ENCODE measurements at places on chromosomes 5 and 9.

DNA sequence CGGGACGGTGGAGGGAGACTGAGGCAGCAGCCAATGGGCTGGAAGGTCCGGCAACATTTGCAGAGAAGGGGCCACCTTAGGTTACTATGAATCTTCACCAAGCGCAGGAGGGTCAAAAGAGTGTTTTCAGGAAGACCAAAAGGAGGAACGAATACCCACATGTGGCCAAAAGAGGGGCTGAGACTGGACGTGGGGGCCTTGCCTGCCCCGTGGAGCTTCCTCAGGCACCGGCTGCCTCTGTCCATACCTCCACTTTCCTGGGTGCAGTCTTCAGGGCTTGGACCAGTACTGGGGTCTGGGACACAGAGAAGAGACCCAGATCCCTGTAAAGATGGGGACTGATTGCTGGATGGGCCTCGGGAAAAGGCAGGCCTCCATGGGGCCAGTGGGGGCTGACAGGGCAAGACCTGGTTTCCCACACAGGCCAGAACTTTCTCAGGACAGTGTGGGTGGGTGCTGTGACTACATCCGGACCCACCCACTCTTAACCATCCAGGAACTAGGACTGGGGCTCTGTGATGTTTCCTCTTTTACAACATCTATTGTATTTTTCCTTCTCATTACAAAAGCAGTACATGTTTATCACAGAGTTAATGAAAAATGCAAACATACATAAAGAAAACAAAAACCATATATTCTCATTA, 294.7 kb downstream of the ZSWIM6 start:
- DNase-seq = no peak

GRCh38 chr5:150333400-150333799, 24.1 kb upstream of the TCOF1 start:
- DNase-seq = no peak

DNA sequence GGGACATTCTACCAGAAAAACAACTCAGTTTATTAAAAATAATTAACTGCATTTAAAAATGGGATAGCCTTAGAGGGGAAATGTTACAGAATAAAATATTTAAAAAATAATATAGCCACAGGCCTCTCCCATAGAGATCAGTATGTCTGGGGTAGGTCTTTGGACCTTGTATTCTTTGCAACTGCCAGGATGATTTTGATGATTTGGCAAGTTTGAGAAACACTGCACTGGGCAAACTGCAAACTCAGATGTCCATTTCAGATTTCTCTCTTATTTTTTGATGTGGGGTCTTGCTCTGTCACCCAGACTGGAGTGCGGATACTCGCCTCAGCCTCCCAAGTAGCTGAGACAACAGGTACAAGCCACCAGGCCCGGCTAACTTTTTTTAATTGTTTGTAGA, 24.9 kb upstream of the CCNO start:
- no peak for DNase-seq

DNA sequence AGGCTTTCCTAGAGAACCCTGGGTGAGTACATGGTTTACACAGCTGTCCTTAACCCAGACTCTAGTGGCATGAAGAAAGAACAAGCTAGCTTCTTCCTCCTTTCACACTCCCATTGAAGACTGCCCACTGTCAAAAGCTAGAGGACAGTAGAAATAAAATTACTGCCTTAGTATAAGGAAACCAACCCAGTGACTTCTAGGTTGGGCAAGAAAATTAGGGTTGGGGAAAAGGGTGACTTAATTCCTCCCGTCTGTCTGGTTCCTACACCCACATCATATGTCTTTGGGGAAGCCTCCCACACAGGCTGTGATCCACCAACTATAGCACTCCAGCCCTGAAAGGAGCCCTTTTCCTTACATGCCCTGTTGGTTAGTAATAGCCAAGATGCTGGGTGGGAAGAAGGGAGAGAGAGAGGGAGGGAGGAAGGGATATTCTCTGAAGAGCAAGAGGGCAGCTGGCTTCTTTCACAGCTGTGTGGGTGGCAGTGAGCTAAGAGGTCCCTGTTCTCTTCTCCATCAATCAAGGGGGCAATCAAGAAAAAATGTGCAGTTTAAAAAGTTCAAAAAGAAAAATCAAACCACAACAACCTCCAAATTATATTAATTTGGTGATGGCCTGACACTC, 21.7 kb downstream of the HBEGF start:
- no peak for DNase-seq

DNA sequence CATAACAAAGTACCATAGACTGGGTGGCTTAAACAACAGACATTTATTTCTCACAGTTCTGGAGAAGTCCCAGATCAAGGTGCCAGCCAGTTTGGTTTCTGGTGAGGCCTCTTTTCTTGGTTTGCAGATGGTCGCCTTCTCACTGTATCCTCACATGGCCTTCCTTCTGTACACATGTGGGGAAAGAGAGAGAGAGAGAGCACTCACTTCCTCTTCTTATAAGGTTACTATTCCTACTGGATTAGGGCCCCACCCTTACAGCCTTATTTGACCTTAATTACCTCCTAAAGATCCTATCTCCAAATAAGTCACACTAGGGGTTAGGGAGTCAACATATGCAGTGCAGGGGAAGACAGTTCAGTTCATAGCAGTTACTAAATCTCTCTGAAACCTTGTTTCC, 205.6 kb upstream of the GDNF start:
- no peak for DNase-seq

- no peak for DNase-seq
Observed at GRCh38 chr5:145941096-145941447, 4.7 kb downstream of the SH3RF2 start.

DNA sequence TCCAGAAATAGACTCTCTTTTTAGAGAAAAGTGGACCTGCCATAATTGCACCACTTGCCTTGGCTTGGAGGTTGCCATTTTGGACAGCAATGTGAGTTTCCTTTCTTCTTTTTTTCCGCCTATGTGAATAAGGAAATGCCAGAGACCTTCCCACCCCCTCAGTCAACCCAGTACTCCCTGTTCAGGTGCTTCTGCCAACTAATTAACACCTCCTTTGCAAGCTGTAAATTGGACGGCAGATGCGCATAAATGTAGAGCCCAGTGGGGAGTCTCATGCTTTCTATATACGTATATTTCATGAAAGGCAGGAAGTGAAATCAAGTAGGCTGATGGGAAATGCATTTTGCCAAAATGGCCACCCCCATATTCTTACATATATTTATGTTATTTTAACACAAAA, 269.8 kb upstream of the RFX3 start:
- no peak for DNase-seq

GRCh38 chr5:118544887-118545449, 443.4 kb downstream of the DTWD2 start:
- DNase-seq = no peak

GRCh38 chr5:58999804-59000203, 416.9 kb downstream of the RAB3C start:
- DNase-seq = no peak

DNA sequence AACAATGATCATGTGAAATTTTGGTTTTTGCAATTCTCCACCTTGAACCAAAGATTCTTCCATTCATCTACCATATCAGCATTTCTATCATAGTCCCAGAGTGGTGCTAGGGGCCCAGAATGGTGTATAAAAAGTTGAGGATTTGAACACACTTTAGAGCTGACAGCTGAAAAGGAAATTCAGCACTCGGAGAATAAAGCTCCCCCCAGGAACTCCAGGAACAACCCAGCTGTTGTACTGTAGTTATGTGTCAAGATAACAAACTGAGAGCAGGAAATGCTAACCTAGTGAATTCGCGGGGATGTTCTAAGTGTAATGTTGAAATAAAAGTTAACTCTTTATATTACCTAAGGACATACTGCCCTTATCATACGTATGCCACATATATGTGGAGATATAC, 216.7 kb downstream of the NFIB start:
- no peak for DNase-seq

- no peak for DNase-seq
Observed at GRCh38 chr5:175246242-175246888, 197.6 kb downstream of the DRD1 start.

DNA sequence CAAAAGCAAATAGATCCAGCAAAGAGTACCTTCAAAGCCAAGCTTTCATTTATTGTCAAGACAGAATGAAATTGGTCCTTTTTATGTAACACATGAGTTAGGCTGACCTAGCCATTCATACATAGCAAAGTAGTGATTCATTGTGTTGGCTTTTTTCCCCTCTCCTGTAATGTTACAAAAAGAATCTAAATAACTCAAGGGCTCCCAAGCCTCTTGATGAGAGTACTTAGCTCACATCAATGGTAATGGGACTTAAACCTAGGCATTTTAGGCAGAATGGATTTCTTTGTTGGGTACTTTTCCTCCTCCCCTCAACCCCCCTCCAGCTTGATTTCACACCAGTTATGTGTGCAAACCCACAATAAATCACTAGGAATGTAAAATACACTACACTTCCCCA, 123.7 kb downstream of the EBF1 start:
- DNase-seq = no peak

- no peak for DNase-seq
Observed at GRCh38 chr5:147554261-147554817, 44.5 kb upstream of the DPYSL3 start.

- no peak for DNase-seq
Observed at GRCh38 chr9:84174486-84174885, 166.1 kb downstream of the SLC28A3 start.

DNA sequence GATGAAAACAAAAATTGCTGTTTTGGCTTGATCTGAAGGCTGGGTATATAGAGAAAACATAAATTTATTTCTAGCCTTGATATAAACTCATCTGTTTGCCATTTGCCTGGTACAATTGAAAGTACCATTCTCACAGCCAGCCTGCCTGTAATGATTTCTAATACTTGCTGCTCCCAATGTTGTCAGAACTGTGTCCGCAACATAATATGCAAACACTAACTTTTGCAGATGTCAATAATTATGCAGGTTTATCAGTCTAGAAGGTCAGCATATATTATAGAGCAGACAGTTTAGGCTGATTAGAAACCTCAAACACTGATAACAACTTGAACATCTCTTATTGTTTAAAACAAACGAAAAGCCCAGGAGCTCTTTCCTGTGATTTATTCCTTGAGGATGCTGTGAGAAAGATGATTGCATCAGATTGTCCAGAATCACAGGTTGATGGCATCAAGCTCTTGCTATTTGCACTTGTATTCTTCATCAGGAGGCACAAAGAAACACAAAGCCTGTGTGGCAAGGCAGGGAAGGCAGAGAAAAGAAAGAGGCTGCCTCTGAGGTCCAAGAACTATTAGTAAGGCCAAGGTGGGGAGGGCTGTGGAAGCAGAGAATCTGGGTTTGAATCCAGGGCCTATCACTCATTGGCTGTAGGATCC, 21.4 kb upstream of the HMHB1 start:
- DNase-seq = no peak

- no peak for DNase-seq
Observed at GRCh38 chr5:67806654-67807438, 408.7 kb upstream of the PIK3R1 start.

GRCh38 chr9:71929791-71930440, 18.5 kb downstream of the C9orf85 start:
- DNase-seq = no peak

DNA sequence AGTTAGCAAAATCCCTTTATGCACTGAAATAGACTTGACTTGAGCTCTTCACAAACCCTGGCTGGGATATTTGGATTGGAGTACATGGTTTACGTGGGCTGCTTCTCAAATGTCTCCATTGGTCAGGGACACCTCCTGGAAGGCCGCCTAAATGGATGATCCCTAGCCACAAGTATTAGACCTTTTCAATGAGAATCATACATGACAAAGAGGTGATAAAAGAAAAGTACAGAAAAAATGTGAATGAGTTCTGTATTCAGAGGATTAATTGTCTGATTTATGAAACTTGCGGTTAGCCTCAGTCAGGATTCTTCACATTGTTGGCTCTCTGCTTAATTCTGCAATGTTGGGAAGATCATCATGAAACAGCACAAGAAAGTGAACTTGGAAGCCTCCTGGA, 752.8 kb upstream of the ADAMTS16 start:
- no peak for DNase-seq

GRCh38 chr5:143374496-143375217, 28.8 kb downstream of the NR3C1 start:
- no peak for DNase-seq

GRCh38 chr9:33429256-33429985, 18.0 kb downstream of the AQP3 start:
- no peak for DNase-seq

- no peak for DNase-seq
Observed at GRCh38 chr5:173774271-173774761, 113.8 kb upstream of the CPEB4 start.

DNA sequence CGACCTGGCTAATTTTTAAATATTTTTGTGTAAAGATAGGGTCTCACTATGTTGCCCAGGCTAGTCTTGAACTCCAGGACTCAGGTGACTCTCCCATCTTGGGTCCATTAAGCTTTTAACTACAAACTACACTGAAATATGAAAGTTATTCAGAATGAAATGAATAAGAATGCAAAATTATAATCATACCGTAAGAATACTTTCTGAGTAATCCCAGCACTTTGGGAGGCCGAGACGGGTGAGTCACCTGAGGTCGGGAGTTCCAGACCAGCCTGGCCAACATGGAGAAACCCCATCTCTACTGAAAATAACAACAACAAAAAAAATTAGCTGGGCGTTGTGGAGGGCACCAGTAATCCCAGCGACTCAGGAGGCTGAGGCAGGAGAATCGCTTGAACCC, 1.1 kb upstream of the ORM1 start:
- no peak for DNase-seq

DNA sequence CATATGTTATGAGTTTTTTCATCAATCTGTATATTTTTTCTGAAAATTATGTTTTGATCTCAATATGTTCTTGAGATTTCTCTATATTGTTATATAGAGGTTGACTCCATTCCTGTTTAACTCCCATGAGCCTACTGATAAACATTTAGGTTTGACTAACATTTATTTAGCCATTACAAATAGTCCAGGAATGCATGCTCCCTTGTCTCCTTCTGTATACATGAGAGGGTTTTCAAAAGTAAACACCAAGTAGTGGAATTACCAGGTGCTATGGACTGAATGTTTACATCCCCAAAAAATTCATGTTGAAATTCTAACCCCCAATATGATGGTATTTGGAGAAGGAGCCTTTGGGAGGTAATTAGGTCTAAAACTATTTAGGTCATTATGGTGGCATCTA, 3.5 kb upstream of the OR5C1 start:
- no peak for DNase-seq

DNA sequence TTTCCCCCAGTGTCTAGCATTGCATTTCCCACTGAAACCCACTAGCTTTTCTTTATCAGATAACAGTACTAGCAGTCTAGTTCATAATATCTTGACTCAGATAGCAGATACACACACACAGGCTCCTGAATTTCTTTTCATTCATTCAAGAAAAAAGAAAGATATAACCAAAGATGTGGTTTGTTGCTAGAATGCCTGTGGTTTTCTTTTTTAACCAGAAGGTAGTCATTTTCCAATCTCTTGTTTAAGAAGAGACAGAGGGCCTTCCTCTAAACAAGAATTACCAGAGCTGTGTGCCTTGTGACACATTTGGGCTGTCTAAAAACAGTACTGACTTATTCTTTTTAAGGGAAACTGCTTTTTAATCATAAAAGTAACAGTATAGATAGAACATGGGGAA, 167.3 kb downstream of the PJA2 start:
- no peak for DNase-seq

All from stimulated activated CD4-positive, alpha-beta T cell treated with anti-CD3 and anti-CD28 coated beads, TNF-alpha, amount 100 ng/mL, for 4 hours (primary cell).